ENCODE measurements at places on chromosomes 7 and 10.

DNA sequence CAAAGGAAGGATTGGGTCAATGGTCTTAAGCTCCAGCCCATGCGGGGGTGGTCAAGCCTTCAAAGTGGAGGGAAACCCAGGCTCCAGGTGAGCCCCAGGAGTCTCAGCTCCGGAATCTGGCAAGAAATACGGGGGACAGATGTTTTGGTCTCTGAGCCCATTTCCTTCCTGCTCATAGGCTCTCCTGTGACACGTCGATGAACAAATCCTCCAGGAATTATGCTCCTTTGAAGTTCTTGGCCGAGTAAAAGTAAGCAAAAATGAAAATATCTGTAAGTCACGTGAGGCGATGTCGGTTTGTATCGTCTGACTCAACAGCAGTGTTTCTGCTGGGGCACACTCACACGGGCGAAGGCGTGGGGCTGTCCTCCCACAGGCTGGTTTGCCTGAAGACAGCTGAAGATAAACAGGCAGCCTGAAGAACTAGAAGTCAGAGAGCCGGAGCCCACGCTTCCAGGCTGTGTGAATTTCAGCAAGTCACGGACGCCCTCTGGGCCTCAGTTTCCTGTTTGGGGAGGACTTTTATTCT lies 52.6 kb upstream of the SMNDC1 start:
- DNase-seq, result no peak

DNA sequence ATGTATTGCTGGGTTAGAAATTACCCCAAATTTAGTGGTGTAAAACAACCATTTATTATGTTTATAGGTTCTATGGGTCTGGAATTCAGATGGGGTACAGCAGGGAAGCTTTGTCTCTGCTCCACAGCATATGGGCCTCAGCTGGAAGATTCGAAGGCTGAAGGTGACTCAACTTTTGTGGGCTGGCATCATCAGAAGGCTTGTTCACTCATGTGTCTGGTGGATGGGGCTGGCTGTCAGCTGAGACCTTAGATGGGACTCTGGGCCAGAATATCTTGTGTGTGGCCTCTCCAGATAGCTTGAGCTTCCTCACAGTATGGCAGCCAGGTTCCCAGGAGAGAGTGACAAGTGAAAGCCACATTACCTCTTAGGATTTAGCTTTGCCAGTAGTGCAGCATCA lies 45.9 kb downstream of the ZNF503 start:
- no peak for DNase-seq

DNA sequence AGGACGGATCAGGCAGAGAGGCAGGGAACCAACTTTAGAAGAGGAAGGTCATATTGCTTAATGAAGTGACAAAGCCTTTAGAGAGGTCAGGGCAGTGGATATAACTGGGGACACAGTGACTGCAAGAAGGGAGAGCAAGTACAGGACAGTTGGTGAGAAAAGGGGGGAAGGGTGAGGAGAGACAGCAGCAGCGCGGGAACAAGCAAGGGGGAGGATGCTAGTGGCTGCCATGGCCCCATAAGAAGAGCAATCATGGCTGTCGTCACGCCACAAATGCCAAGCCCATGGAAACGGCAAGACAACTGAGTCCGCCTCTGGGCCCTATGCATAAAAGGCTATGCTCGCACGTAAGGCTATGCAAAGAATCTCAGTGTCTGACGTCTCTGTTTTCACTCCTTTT lies 9.1 kb downstream of the ZNF3 start:
- DNase-seq, result no peak

DNA sequence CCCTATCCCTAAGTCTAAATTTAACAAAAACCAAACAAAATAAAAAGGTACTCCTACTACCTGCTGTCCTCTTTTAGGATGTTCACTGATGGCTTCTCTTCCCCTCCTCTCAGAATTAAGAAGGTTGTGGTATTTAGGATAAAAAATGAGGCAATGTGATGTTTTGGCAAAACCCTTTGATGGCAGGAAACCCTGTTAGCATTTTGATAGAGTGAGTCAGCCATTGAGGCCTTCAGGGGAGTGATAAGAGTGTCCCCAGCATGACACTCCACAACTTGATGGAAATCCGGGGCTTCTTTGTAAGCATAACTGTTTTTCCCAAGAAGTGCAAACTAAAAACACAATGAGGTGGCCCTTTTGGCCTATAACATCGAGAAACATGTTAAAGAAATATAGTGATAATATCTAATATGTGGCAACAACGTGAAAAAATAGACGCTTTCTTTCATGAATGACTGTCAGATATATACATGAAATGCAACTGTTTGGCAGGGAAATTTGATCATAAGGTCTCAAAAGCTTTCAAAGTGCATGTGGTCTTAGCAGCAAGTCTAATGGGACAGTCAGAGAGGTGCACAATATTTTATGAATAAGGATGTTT lies 55.0 kb downstream of the PRTFDC1 start:
- no peak for DNase-seq

DNA sequence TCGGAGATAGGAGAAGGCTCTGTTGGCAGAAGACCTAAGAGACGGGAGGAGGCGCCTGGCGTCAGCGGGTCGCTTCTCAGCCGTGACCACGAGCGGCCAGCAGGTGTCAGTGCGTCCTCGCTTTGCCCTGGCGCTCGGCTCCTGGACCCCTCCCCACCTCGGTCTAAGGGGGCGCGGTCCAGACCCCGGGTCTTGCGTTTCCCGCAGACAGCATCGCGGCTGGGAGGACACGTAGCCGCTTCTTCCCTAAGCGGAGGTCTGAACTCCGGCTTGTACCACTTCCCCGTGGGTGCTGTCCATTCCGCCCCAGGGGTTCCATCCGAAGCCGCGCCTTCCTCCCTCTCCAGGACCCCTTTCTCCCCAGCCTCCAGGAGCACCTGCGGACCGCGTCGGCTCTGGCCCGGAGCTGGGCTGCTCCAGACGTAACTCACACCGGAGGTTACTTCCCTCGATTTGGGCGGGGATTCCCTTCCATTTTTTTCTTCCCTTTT lies 593 bp upstream of the ADRA2A start:
- DNase-seq, result peak; percentile 52

- no peak for DNase-seq
These were observed 201.8 kb upstream of the AGR3 start for GRCh38 chr7:17083392-17084165.

DNA sequence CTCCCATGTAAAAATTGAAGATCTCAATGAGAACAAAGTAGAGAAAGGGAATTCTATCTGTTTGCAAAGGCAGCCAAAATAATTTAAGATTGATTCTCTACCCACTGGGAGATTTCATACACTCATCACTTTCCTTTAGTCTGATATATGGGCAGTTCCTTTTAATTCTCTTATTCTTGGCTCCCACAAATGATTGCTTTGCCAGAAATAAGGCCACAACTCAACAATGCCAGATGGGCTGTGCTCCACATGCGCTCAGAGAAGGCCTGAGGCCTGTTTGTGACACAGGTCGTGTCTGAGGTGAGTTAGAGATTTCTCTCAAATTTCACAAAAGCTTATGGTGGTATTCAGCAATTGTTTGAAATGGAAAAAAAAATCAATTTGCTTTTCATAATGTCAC lies 501.9 kb upstream of the SEMA3D start:
- DNase-seq, result no peak

DNA sequence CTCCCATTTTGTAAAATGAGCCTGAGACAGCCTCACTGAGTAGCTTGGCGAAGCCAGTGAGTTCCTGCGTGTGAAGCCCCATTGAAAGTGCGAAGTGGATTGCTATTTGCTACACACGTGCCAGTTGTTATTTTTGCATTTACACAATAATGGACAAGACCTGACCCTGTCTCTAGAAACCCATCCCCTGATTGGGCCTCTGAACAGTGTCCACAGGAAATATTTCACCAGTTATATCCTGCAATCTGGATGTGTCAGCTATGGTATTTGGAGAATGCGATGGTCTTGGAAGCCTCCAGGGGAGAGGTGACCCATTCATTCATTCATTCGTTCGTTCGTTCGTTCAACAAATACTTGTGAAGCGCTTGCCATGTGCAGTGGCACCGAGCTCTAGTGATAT lies 37.1 kb downstream of the COL13A1 start:
- no peak for DNase-seq

DNA sequence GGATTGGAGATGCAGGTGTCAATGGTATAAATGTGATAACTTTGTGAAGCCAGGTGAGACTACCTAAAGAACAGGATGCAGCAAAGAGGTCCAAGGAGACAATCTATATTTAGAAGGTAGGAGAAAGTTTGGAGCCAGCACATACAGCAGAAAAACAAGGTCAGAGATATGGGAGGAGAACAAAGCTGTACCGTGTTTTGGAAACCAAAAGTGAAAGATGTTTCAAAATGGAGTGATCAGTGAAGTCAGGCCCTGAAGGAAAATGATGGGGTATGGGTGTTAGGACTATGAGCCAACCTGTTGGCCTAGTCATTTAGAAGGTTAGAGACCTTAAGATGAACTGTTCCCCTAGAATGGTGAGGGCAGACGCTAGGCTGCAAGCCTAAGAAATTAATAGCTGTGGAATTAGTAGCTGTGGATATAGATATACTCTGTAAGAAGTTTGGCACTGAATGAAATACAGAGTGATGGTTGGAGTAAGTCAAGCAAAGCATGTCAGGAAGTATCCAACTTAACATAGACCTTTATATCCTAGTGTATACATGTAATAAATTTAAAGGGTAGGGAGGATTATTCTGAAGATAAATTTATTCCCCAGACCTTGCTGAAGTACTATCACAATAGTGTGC lies 149.8 kb upstream of the WNT16 start:
- no peak for DNase-seq

DNA sequence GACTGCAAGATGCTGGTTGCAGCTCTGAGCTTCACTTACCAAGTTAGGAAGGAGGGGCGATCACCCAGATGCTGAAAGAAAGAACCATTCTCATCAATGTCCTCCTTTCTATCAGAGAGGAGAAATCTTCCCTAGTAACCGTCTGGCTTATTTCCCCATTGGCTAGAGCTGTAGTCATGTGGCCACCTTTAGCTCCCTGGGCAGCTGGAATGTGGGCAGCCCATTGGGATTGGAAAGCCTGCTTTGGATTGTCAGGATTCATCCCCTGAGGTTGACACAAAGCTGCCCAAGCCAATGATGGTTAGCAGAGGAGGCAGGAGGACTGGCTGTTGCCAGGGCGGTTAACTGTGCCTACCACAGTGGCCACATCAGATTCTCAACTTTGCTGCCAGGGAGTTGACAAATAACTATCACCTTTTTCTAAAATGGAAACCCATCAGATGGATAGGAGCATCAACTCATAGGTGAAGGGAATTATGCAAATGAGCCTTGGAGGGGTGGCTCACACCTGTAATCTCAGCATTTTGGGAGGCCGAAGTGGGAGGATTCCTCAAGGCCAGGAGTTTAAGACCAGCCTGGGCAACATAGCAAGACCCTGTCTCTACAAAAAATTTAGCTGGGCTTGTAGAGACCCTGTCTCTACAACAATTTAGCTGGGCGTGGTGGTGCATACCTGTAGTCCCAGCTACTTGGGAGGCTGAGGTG lies 206.4 kb upstream of the GALNT17 start:
- DNase-seq, result no peak

DNA sequence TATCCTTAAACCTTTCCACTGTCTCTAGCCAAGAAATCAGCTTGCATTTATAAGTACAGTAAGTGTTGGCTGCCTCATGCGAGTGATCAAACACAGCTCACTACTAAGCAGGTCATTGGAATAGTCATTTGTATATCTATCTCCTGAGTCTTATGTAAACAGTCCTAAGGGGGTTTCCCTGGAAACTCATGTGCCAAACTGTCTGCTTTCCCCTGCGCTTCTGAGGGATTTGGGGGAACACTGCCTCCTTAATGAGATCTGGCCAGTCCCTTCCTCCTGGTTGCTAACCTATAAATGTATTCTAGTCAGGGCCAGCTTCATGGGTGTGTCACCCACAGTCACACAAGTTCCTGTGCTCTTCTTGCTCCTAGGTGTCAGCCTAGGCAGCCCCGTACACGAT lies 133.1 kb downstream of the CD36 start:
- DNase-seq, result no peak

DNA sequence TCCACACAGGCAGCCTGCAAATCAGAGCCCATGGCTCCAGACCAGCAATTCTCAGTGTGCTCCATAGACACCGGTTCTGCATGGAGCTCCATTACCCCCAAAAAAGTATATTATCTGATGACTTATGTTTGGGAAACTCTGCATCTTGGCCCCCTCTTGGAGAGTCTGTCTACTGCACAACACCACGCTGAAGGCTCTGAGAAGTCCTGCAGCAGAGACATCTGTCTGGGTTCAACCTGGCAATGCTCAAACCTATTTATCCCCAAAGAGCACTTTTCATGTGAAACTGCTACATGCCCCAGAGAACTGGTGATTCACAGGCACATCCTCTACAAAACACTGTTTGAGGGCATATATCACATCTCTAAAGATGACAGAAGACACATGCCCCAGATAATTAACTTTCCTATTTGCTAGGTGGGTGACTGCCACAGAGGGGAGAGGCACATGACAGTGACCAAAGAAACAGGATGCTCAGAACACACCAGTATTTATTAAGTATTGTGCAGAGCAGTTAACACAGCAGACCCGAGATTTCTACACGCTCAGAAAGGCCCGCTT lies 83.8 kb downstream of the DLG5 start:
- DNase-seq, result no peak

GRCh38 chr7:116726713-116727431 lies 54.9 kb downstream of the MET start:
- no peak for DNase-seq

- no peak for DNase-seq
These were observed 62.2 kb upstream of the USP6NL start for GRCh38 chr10:11673346-11674280.

- DNase-seq, result no peak
These were observed 162.9 kb downstream of the ZNF33B start for GRCh38 chr10:42475168-42476098.

- DNase-seq, result no peak
These were observed 22.5 kb downstream of the CALHM2 start for GRCh38 chr10:103429647-103430046.

- no peak for DNase-seq
These were observed 512.3 kb downstream of the INHBA start for GRCh38 chr7:41190581-41190980.

- peak; percentile 68 for DNase-seq
These were observed 13.0 kb upstream of the STK31 start for GRCh38 chr7:23696916-23697441.

- DNase-seq, result no peak
These were observed 140.8 kb downstream of the ADAM12 start for GRCh38 chr10:126247446-126247975.

DNA sequence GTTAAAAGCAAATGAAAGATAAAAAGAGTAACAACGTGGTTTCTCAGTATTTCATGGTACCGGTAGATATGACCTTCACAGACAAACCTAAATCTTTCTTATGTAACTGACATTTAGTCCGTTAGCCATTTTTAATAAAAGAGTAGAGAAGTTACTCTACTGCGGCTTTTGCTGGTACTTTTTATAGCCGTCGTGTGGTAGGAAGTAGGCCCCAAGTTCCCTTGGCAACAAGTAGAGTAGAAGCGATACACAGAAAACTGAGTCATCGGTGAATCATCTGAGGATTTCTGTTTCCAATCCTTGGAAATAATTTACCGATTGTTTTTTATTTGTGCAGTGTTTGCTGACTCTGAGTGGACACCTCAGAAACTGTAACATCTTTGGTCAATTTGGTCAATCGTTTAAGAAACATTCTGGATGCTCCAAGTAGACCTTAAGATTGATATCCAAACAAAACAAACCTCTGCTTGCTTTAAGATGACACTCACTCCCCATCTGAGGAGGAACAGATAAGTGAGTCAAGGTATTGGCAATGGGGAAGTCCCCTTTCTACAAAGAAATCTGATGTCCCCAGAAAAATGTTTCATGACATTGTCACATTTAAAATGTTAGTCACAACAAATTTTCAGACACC lies 63.9 kb upstream of the AHR start:
- peak; percentile 64 for DNase-seq

- peak; percentile 81 for DNase-seq
These were observed 701 bp downstream of the STK17A start for GRCh38 chr7:43583424-43584194.

- no peak for DNase-seq
These were observed 166.4 kb downstream of the C7orf25 start for GRCh38 chr7:42745357-42746059.
